ENCODE measurements at places on chromosomes 2 and 18. TPM values are rescaled to one million over a fixed set of nuclear protein-coding genes. Genes with fewer than 3 reads are reported as not detected.

IGFBP5 gene
- total RNA-seq = 0.22 TPM

IL36A gene
- not detected for total RNA-seq

ZNF2 gene
- total RNA-seq = 2.8 TPM

EPHA4 gene
- total RNA-seq = 0.75 TPM

HTR2B gene
- total RNA-seq = not detected

IER3IP1 gene
- 27.9 TPM for total RNA-seq

CDH19 gene
- 0.97 TPM for total RNA-seq

RFX8 gene
- total RNA-seq = not detected

FABP1 gene
- not detected for total RNA-seq

RAB27B gene
- total RNA-seq = 10.5 TPM

GLI2 gene
- 16.6 TPM for total RNA-seq

MYOM1 gene
- total RNA-seq = 0.30 TPM

SRD5A2 gene
- 0.03 TPM for total RNA-seq

ALK gene
- total RNA-seq = not detected

RUFY4 gene
- not detected for total RNA-seq

SAG gene
- not detected for total RNA-seq

SPAG16 gene
- total RNA-seq = 13.1 TPM

MAP3K19 gene
- not detected for total RNA-seq

STRADB gene
- total RNA-seq = 20.5 TPM

All from A549 treated with Mapracorat at 1 μM for 4 hours (cell line).